ENCODE measurements at places on chromosomes 3 and 15.
A peak's percentile ranks its signal among the peaks of the same experiment; 100 is the strongest.

- DNase-seq: peak; percentile 92
Observed at GRCh38 chr3:14784087-14784681, 34.6 kb upstream of the FGD5 start.

DNA sequence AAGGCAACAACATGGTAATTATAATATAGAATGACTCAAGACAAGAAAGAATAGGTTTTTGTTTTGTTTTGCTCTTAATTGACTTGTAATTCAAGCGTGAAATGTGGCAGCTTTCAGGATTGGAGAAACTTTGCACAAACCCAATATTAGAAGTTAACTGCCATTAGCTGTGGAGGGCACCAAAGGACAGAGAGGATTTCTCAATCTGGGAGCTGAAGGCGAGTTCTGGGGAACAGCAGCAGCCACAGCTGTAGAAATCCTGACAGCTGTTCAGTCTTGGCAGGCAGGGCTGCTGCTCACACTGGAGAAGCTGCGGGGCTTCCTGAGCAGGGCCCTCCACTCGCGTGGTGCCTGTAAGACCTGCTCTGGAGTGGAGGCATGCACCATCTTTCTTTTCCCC, 182.2 kb upstream of the IL12A start:
- DNase-seq: no peak

DNA sequence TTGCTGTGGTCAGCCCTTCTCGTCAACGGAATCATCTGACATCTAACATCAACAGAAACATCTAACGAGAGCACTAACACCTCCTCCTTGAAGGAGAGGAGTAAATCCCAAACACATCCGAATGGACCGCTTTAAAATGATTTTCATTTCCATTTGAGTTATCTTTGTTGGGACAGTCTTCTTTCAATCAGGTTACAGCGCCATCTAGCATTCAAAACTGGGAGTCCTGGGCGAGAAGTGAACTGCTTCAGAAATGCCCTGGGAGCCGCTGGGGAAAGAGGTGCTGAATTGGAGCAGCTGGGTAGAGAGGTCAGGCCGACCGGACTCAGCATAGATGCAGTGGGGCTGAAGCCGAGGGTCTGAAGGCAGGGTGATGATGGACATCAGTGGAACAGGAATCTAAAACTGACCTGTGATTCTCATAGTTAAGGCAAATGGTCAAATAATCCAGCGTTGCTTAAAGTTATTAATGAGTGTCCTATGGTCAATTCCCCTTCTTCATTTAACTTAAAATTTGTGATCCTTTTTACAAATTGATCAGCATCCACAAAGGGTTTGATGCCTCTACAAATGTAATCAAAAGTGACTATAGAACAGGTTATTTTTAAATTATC, 170.0 kb upstream of the NDN start:
- DNase-seq: peak; percentile 53

DNA sequence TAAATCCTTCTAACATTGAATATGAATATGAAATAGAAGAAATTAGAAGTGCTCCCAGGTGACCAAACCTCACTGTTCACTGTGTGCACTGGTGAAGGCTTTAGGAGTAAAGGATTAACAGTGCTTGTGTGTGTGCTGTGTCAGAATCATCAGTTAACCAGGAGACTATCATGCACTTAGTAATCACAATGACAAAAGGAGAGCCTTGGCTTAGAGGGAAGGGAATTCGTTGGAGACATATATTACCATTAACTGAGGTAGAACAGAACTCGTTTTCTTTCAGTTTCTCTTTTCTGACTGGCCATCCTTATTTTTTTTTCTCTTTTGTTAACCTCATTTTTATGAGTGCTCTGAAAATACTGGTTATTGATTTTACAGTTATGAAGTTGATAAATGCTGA, 213.3 kb upstream of the GBE1 start:
- no peak for DNase-seq

DNA sequence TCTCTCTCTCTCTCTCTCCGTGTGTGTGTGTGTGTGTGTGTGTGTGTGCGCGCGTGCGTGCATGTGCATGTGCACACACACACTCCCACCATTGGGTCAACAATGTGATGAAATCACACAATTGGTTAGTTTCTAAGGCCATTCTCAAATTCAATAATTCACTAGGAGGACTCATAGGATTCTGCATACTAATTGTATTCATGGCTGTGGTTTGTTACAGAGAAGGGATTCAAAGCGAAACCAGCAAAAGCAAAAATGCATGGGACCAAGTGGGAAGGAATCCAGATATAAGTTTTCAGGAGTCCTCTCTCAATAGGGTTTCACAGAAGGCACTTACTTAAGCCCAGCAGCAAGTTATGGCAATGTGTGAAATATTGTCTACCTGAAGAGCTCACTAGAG, 515.0 kb downstream of the PYDC2 start:
- no peak for DNase-seq

DNA sequence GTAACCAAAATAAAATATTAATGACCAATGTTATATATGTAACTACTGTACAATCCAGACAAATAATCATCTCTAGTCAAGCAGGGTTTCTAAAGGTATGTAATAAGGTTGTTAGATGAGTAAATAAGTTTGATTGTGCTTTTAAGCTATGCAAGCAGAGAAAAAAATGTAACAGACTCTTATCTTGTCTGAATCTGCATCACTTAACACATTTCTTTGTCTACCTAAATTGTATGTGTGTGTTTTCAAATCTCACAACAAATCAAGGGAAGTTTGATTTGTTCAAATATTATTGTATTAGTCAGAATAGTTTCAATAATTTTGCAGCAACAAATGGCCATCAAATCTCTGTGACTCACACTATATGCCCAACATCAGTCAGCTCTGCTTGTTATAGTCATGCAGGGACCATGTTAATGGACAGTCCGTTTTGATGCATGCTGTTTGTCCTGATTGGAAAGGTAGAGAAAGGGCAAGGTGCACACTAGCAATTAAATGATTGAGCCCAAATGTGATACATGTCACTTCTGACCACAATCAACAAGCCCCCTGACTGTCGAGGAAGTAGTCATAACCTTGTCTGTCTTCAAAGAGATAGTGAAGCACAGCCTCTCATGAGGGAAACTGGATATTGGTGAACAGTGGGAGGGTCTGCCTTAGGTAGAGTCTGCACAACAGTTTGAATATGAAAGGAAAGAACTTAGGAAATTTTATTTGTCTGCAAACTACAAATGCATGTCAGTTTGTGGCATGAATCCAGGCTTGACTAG, 349.4 kb upstream of the SATB1 start:
- DNase-seq: no peak

DNA sequence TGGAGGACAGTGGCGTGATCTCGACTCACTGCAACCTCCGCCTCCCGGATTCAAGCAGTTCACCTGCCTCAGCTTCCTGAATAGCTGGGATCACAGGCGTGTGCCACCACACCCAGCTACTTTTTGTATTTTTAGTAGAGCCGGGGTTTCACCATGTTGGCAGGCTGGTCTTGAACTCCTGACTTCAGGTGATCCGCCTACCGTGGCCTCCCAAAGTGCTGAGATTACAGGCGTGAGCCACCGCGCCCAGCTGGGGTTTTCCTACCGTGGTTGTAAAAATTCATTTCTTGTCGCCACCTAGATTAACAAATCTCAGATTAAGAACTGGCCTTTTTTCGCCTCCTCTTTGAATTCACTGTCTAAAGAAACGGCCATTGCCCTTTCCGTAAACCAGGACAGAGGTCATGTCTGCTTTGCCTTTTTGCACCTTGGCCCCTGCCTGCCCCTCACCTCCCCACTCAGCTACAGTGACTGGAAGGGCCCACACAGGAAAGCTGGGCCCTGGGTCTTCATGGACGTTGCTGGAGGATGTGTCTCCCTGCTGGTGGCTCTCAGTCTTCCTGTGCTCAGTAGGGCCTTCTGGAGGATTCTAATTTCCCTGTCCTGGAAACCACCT, 17.2 kb downstream of the ZNF710 start:
- DNase-seq: no peak

DNA sequence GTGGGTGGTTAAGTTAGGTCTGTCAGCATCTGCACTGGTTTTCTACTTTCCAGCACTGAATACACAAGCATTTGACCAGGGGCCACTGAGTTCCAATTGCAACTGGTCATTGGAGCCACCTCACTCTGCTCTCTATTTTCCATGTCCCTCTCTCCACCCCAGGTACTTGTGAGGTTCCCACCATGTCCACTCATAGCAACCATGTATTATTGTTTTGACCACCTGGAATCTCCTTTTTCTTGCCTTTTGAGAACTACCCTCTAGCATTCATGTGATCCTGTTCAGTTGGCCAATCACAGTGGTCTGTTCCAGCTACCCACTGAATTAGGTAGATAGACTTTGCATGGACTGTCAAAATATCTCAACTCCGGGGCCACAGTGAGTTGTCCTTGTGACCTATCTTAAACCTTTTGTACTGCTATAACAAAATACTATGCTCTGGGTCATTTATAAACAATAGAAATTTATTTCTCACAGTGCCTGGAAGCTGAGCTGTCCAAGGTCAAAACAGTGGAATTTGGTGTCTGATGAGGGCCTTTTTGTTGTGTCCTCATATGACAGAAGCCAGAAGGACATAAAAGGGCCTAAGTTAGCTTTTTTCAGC, 20.2 kb upstream of the TM4SF18 start:
- no peak for DNase-seq

DNA sequence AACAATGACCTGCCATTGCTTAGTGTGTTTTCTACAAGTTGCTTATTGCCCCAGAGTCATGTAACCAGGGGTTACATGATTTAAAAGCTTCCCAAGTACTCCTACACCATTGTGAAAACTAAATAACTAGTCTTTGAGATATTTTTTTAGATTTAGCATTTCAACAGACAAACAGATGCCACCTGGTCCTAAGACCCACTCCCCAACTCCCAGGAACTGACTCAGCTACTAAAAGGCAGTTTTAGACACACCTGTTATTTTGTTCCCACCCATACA, 28.1 kb upstream of the KBTBD12 start:
- DNase-seq: no peak

DNA sequence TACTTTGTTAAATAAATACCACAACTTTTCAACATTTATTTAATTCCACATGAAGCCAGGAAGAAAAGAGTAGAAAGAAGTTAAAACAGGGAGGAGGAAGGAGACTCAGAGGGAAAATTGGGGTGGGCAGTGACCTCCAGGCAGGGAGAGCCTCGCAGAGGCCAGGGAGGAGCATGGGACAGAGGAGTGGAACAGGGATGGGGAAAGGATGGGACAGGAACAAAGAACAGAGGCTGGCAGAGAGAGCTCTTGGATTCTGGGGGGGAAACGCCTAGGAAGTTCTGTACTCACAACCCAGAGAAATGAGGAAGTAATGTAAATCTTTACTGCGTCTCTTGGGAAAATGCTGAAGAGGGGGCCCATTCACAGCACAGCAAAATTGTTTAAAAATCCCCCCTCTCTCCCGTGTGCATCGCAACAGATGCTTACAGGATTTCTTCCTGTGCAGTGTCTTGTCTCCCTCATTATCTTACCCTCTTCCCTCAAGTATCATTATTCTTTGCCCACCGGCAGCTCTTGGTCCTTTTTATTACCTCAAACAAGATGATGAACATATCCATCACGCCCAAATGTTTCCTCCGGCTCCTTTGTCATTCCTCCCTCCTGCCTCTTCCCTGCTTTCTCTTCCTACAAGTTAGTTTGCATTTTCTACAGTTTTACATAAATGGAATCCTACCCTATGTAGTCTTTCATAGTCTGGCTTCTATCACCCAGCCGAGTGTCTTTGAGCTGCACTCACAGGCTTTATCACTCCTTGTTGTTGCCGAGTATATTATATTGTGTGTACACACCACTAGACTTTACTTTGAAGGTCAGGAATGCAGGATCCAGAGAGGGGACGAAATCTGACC, 65.5 kb downstream of the ARHGAP31 start:
- DNase-seq: no peak

- DNase-seq: no peak
Observed at GRCh38 chr3:88542916-88543315, 393.2 kb downstream of the C3orf38 start.

GRCh38 chr3:196222876-196223595, 6.7 kb downstream of the SLC51A start:
- no peak for DNase-seq

- peak; percentile 86 for DNase-seq
Observed at GRCh38 chr3:49339941-49340800, at the start of gene USP4. Gene USP4, minus strand, starts transcription at chr3:49340053. Its CDS starts 29 bp downstream, at chr3:49340024.

GRCh38 chr3:117801912-117802239, 1092.3 kb downstream of the TUSC7 start:
- no peak for DNase-seq

- no peak for DNase-seq
Observed at GRCh38 chr3:36823806-36824205, 59.5 kb upstream of the DCLK3 start.

DNA sequence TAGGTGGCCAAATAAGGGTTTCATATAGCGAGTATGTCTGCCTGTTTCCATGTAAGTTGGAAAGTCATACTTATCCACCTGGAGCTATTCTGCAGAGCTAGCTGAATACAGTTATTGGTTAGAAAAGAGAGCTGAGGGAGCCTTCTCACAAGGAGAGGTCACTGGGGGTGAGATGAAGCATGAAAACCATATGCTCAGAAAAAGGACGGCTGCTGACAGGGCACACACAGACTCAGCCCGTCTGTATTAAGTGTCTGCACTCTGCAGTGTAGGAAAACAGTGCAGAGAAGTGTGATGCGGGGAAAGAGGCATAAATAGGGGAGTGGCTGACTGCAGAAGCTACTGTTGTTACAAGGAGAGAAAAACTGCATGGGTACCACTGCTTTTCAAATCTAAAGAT, 58.2 kb downstream of the C3orf70 start:
- DNase-seq: no peak

DNA sequence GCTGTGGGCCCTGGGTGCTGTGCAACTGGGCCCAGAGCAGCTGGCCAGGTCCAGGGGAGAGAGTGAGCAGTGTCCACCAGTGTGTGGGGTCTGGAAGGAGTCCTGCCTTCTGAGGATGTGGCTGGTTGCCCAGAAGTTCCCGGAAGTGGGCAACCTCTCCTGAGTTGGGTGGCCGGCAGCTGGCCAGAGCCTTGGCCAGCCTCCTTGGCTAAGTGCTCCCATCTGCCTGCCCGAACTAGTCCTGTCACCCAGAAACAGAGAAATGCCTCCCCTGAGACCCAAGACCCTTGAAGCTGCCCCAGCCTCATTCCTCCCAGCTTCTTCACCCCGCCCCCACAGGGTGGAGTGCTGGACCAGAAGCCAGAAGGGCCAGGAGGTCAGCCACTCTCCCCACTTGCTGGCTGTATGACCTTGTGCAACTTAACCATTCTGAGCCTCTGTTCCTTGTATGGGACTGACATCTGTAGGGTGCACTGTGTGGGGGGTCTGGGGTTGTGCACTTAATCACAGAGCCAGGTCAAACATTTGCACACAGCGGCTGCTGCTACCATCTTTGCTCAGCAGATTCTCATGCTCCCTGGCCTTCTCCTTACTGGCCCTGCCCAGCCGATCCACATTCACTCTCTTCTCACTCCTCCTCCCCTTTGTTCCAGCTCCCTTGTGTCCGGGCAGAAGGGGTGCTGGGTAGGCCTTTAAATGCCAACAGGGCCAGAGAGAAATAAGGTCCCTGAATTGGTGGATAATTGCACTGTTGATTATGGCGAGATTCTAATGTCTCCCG, 7.5 kb upstream of the ALAS1 start:
- no peak for DNase-seq

Data from BE2C (cell line).